GDM1 (cell line): ENCODE measurements at places on chromosomes 11 and 22.

DNA sequence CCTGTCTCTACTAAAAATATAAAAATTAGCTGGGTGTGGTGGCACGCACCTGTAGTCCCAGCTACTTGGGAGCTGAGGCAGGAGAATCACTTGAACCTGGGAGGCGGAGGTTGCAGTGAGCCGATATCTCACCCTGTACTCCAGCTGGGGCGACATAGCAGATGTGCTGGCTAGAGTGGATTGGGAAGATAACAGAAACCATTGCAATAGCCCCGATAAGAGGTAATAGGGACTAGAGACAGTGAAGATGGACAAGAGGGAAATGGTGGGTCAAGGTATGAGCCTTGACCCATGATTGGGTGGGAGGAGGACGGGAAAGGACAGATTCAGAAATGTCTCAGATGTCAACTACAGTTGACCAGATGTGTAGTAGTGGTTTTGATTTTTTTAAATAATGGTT is 6.1 kb downstream of the SWAP70 start:
- DNase-seq: no peak

DNA sequence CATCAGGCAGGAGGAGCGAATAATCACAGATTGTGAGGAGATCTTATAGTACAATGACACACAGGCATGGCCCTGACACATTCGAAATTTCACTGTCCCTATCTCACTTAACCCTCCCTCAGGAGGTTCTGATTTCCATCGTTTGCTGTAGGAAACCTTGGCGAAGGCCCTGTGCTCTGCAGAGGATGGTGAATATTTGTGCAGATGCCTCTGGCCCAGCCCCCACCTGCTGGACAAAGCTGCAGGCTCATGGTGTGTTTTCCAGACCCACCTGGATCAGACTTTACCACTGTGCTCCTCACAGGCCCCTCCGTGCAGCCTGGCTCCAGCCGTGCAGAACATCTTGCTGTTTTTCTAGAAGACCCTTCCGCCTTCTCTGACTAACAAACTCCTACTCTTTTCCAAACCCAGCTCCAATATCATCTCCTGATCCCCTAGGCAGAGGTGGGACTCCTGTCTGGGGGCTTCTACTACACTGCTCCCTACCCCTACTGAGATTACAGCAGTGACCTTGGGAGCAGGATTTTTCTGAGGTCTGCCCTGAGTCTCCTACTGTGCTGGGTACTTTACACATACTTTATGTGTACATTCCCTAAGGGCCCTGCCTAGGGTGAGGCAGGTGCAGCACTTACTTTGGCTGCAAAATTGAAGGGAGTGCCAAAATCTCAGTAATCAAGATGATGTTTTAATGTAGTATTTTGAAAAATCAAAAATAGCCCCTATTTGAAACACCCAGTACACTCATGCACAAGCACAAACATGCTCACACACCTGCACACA is 412.7 kb downstream of the SOX6 start:
- DNase-seq: no peak

DNA sequence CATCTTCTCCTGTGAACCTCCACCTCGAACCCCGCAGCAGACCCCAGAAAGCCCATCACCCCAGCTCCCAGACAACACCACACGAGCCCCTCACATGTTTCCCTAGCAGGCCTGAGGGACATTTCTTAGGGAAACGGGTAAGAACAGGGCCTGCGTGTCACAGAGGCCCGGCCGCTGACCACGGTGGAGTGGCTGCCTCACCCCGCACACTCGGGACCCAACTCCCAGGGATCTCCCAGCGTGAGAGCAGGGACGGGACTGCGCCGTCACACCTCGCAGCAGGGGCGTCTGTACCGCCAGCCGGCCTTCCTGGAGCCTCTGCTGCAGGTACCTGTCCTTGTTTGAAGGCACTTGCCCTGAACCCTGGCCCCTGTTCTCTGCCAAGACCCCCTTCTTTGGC is 10.2 kb downstream of the ATP5MGL start:
- no peak for DNase-seq

- DNase-seq: no peak
Measured at GRCh38 chr11:30741039-30741550, 154.9 kb upstream of the MPPED2 start.

DNA sequence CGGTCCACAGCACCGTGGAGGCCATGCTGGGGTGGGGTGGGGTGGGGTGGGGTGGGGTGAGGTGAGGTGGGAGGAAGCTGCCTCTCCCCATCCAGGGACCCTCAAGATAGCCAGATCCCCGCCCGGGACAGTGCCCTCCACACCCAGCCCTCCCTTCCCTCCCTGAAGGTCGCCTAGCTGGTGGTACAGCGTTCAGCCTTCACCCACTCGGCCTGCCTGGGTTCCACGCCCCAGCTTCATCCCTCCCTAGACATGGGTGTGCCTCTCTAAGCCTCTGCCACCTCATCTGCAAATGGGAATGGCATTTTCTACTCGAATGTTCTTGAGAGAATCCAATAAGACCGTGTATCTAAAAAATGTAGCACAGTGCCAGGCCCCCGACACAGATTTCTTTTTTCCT is 17.8 kb downstream of the KCTD17 start:
- no peak for DNase-seq

DNA sequence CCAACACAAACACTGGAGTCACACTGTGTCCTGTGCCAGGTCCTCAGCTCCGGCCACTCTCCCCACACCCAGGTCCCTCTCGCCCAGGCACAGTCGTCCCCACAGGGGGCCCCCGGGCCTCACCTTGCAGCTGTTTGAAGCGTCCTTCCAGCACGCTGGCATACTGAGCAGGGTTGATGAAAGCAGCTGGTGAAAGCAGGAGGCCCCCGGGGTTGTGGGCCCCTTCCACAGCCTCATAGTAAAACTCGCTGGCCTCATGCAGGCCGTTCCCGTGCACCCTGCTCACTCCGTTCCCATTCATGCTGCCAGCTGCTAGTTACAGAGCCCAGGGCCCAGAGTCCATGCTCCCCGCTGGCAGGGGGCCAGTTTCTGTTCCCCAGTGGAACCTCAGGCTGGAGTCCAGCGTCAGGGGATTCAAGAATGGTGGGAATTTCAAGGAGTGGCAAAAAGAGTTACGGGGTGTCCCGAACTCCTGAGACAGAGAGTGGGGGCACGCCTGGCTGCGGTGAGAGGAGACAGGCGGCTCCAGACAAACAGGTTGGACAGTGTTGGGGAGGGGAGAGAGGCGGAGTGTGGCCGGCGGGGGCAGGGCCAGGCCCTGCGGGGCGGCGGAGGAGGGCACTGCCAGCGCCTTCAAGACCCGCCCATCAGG is 10.6 kb downstream of the SPTBN2 start:
- DNase-seq: no peak

DNA sequence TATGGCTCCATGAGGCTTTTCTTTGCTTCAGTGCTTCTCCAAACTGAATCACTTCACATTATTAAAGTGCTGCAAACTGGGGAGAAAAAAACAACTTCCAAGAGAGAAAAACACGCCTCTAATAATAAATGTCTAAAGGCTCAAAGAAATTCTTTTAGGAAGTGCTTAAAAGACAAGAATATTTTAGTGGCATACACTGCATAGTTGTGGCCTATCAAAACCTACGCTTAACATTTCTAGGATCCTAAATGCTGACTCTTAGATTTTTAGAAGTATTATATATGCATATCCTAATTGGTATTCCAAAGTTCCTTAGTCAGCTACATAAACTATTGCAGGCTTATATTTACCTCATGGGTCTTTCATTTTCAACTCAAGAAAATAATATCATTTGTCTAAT is 879.0 kb upstream of the CCDC90B start:
- DNase-seq: no peak

DNA sequence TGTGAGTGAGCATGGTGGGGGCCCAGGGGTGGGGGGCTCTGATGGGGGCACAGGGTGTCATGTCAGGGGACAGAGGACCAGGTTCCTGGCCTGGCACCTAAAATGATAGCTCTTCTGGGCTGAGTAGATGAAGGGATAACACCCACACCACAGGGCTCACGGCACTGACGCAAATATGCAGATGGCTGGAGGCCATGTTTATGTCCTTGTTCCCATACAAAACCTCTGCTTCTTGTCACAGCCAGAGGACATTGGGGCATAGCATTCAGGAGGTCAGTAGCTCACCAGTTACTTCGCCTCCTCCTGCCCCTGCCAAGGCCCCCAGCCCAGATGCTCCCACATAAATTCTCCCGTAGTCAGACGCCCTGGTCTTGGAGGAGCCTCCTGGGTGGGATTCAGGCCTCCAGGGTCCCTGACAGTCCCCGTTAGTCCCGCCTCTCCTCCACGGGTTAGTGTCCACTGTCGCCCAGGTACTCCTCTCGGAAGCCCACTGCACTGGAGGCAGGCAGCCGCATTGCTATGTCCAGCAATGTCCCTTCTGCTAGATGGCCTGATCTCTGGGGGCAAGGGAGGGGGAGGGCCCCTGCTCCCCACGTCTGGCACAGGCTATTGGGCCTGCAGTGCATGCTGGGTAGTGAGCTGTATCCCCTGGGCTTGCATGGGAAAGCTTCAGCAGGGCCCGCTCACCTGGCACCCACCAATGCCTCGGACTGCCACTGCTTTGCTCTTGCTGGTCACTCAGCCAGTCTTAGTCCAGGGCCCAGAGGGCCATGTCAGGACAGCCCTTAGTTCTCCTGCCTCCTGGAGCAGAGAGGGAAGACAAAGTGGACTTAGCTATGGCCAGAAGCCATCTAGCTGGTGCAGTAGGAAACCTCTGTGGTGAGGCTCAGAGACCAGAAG is 75.6 kb upstream of the MYOD1 start:
- DNase-seq: no peak

- DNase-seq: no peak
Measured at GRCh38 chr22:47692811-47693210, 930.4 kb downstream of the TBC1D22A start.

GRCh38 chr11:1783725-1784529 is 20.2 kb upstream of the CTSD start:
- DNase-seq: no peak

GRCh38 chr11:57566905-57567514 is 462 bp downstream of the UBE2L6 start:
- no peak for DNase-seq

- DNase-seq: no peak
Measured at GRCh38 chr11:57273448-57274058, 36.5 kb upstream of the APLNR start.

GRCh38 chr22:31477329-31477728 is 12.3 kb downstream of the EIF4ENIF1 start:
- no peak for DNase-seq

GRCh38 chr22:19870153-19871022 is 15.7 kb upstream of the GNB1L start:
- no peak for DNase-seq

GRCh38 chr22:49021131-49021925 is 806.3 kb downstream of the BRD1 start:
- DNase-seq: no peak

DNA sequence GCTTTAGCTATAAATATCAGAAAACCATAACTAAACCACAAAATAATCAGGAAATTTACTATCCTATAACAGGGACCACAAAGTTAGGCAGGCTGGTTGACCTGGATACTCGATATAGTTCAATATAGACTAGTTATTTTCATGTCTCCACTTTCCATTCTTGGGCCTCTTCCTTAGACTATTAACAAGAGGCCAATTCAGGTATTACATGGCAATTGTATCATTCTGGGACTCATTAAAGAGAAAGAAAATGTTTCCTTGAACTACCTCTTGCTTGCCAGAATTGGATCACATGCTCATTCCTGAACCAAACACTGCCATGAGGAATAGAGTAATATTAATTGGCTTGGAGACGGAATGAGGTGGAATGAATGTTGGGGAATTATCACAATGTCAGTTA is 76.0 kb downstream of the EIF3M start:
- no peak for DNase-seq

DNA sequence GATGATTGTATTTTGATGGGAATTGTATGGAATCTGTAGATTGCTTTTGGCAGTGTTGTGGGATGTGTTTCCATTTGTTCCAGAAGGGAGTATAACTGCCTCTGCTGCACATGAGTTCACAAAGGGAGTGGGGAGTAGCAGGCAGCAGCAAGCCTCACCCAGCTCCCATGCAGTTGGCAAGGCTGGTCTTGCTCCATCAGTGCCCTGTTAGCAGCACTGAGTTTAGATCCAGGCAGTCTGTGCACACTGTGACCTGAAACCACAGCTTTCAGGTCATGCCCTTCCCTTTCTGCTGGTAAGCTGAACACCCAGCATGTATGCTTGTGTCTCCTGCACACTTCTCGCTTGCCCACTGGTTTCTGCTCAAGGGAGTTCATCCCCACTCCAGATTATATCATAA is 3.7 kb upstream of the NUCB2 start:
- no peak for DNase-seq

DNA sequence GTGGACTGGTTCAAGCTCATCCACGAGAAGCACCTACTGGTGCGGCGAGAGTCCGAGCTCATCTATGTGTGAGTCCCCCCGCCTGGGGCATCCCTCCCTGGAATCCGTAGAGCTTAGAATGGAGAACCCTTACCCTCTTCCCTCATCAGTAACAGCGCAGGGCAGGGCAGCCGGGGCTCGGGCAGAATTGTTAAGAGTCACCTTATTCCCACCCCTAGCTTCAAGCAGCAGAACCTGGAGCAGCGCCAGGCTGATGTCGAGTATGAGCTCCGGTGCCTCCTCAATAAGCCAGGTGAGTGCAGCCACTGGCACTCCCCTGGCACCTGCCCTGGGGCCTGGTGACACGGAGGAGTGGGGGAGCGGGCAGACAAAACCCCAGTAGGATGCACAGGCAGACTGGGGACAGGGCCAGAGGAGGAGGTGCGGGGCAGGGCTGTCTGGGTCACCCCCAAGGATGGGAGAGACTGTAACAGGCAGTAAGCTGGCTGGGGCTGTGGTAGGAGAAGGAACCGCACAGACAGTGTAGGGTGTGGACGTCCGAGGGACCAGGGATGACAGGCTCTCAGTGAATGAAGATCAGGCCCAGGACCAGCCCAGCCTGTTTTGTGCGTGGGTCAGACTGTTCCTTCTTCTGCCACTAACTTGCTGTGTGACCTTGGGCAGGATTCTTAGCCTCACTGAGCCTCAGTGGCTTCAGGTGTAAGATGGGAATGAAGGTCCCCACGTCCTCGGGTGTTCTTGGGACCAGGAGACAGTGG is 20.4 kb downstream of the C22orf23 start:
- no peak for DNase-seq

- peak; percentile 85 for DNase-seq
Measured at GRCh38 chr11:118435290-118435892, 901 bp upstream of the KMT2A start.

DNA sequence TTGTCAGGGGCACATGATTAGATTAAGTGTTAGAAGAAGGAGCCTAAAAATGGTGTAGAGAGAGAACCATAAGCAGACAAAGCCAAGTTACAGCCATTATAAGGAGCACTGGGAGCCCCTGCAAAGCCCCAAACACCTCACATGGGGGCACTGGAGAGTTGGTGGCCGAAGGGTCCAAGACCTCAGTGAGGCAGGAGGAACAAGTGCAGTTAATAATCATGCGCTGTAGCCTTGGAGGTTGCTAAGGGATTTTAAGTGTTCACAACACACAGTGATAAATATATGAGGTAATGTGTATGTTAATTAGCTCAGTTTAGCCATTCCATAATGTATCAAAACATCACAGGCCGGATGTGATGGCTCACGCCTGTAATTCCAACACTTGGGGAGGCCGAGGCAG is 54.4 kb upstream of the JAM3 start:
- no peak for DNase-seq

GRCh38 chr11:64925536-64926436 is 1.3 kb downstream of the PPP2R5B start:
- DNase-seq: no peak
